NCI-H526 (cell line): ENCODE measurements at places on chromosomes 2 and 18.

GRCh38 chr2:99936065-99936464 lies 206.3 kb downstream of the AFF3 start:
- no peak for DNase-seq

- no peak for DNase-seq
Measured at GRCh38 chr2:71457123-71457915, 4.0 kb downstream of the DYSF start.

- peak; percentile 49 for DNase-seq
Measured at GRCh38 chr2:145752091-145752806, 1232.3 kb upstream of the ZEB2 start.

DNA sequence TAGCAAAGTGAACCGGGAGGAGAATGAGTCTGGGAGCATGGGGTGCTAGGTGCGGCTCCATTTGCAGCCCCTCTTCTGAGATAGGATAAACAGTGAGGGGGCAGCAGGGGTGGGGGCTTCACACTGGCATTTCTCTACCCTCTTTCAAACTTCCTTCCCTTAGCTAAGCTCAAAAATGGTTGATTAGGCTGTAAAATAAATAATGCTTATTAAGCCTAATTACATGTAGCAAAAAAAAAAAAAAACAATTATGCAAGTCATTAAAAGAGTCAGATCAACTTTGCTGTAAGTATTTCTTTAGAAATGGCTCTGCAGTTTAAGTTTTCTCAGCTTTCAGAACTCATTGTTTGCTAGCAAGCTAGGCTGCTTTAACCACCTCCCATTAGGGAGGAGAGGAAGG lies 182.7 kb upstream of the FBXO11 start:
- DNase-seq, result no peak

DNA sequence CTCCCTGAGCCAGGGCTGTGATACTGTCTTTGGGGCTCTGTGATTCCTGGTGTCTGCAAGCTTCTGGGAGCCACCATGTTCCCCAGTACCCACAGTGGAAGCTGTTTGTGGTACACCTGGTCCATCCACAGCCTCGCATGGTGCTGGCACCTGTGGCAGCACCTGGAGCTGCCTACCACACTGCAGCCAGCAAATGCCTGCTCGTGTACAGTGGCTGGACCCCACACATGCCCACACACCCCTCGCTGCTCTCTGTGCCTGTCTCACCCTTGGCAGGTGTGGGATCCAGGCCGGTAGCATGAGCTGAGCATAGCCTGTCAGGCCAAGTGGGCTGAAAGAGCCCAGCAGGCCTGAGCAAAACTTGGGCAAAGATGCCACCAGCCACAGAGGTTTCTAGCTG lies 41.8 kb upstream of the CSRNP3 start:
- DNase-seq, result no peak

DNA sequence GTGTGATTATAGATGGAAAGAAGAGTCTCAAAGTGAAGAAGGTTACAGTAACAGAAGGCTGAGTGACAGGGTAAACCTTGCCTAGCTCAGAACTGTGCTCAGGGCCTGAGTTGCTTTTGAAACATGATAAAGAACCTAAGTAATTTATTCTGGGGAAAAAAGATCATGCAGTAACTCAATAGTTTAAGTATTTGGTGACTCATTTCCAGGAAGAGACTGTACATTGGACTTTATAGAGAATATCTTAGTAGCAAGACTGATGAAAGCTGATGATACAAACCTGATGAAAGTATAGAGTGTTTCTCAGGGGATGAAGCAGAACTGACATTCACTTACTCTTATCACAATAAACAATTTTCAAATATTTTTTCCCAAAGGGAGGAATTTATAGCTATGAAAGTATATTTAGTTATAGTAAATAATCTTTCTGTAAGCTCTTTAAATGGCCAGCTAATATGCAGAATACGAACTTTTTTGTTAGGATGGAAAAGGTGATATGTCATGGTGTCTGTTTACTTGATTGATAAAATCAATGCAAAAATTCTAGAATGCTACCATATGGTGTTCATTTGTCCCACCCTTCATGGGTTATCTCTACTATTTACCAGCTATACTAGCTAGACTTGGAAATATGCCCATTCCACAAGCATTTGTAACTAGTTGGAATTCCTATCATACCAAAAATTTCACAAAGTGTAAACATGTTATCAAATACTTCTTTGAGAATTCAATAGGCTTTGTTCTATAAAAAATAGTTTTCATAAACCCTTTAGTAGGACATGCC lies 1265.5 kb upstream of the ACVR2A start:
- DNase-seq, result no peak
